ENCODE measurements at places on chromosomes 7 and 10.
A peak's percentile ranks its signal among the peaks of the same experiment; 100 is the strongest.

GRCh38 chr7:36280840-36281812 lies 108.5 kb upstream of the ANLN start:
- DNase-seq, result peak; percentile 93

- no peak for DNase-seq
These were observed 69.4 kb upstream of the COL13A1 start for GRCh38 chr10:69732147-69732825.

- no peak for DNase-seq
These were observed 75.6 kb upstream of the INSIG1 start for GRCh38 chr7:155222061-155222460.

- DNase-seq, result no peak
These were observed 201.0 kb upstream of the LYZL2 start for GRCh38 chr10:30830315-30831230.

- DNase-seq, result no peak
These were observed 13.6 kb upstream of the SLC25A28 start for GRCh38 chr10:99633832-99634231.

DNA sequence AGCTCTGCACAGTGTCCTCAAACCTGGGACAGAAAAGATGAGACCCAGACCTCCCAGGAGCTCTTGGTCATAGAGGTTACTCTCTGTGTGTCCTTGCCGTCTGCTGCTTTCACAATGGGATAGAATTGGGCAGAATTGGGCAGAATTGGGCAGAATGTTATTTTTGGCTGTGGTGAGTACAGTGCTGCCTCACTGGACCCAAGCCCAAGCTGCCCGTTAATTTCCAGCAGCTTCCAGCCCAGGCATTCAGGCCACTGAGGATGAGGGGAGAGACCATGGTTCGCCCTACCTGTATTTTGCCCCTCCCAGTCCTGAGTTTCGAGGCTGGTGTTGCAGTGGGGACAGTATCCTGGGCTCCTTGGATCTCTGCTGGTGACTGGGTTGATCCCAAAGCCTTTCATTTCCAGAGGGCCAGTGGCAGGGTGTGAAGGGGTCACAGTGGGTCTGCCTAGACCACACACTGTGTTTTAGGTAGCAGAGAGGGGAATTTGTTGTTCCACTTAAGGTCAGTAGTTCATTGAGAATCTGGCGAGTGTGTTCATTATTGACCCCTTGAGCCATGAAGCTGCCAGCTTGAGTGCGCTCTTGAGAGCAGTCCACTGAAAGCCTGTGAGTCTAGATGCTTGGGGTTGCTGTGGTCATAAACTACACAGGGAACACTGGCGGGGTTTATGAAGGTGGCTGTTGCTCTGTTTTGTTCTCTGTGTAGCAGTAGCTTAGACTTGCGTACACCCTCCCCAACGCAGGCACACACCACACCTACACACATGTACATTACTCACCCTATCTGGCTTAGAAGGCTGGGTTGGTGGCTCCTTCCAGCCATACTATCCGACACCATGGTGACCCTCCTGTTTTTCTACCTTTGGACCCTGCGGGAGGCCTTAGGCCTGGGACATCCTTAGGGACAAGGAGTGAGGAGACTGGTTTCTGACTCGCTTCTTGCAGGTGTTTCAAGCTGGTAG lies 23.5 kb downstream of the NACAD start:
- no peak for DNase-seq

DNA sequence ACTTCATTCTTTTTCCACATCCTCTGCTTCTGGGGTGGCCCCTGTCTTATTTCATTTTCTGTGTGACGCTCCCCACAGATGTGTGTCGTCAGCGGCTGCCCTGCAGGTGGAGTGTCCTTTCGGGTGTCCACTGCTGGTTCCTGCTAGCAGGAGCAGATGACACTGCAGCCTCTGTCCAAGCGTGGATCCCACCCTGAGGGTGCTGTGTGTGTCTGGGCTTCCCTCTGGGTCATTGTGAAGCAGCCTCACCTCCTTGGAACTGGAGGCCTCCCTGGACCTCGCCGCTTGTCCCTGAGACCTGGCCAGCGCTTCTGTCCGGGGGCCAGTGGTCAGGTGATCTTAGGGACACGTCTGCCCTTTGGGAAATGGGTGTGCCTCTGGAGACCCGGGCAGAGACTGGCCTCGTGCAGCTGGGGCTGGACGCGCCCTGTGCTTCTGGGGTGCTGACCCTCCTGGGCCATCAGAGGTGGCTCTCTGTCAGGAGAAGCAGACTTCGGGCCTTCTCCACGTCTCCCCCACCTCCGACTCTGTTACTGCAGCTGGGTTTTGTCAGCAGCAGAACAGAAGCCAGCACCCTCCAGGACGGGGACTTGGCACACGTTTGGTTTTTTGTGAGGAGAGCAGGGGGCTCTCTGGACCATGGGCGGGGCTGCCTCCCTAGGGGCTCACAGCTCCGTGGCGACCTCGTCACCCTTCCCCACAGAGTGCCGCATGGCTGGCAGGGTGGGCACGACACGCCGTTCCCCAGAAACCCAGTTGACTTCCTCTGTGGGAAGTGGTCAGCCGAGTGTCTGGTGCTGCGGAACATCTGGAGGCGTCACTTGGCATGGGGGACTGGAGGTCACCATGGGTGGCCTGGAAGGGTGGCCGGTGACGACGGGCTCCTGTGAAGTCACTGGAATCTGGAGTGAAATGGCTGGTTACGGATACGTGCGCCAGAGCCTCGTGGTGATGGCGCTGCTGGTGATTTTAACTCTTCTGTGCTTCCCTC lies 48.4 kb downstream of the INPP5A start:
- DNase-seq, result no peak

DNA sequence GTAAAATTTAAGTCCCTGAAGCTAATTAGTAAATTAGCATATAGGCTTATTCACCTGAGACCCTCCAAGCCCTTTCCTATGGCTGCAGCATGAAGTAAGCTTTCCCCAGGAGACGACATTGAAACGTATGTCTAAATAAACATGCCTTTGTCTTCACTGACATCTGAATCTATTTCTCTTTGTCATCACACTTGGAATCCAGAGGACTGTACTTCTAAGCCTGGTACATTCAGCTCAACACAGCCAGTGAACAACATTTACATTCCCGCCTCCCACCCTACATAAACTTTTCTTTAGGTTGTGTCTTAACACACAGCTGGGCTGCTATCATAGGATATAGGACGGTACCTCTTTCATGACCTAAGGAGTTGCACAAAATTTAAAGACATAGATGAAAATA lies 414.4 kb downstream of the SFMBT2 start:
- DNase-seq, result no peak

GRCh38 chr10:3865565-3865964 lies 80.6 kb upstream of the KLF6 start:
- DNase-seq, result no peak

DNA sequence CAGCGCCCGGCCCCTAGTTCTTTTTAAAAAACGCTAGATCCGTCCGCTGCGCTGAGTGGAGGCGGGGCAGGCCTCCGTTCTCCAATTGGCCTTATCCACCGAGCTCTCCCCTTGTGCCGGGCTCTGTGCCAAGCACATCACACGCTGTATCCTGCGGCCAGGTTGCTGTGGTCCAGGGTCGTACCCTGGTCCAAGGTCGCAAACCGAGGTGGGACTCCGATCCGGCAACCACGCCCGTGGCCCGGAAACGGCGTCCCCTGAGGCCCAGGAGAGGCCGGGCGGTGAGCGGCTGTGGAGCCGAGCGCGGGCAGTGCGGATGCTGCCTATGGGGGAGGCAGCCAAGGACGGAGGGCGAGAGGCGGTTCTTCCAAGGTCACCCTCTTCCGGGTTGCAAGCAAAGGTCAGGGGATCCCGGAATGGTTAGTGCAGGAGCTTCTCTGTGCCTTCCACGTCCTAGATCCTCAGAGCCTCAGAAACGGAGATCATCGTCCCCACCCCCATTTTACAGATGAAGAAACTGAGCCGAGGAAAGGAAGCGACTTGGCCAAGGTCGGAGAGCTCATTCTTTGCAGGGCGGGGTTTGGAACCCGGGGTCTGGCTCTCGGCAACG lies 72.4 kb upstream of the LRRC4 start:
- no peak for DNase-seq

GRCh38 chr7:33685503-33685902 lies 219.8 kb upstream of the BMPER start:
- no peak for DNase-seq

DNA sequence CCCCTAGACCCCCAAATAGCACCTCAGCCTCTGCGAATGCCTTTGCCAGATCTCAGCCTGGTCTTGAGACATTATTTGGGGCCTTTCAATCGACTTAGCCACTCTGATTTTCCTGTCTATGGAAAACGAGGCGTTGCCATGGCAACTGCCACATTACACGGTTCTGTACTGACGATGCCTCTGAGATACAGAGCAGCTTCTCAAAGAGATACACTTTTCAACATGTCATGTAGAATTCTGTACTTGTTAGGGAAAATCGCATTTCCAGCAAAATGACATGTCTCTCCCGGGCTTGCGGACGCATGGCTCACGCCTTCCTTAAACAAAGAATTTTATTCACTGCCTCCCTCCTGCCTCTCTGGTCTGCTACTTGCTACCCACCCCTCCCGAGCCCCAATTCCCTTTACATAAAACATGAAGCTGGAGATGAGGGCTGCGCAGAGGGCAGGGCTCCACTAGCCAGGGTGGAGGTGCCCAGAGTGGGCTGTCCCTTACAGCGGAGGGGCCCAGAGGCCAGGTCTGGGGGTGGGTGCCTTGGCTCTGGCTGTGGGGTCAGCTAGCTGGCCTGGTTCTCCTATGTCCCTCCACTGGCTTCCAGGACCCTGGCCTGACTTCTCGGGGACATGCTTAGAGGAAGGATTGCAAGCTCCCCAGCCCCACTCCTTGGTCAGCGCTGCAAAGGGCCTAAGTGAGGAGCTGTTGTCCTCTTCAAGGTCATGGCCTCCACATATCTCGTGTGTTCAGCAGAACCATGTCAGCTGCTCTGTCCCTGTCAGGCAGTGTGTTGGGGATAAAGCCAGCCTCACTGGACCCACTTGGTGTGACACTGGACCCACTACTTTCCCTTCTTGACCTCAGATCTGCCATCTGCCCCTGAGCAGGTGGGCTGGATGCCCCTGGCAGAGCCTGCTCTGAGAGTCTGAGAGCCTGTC lies 342.5 kb downstream of the RPS24 start:
- no peak for DNase-seq

DNA sequence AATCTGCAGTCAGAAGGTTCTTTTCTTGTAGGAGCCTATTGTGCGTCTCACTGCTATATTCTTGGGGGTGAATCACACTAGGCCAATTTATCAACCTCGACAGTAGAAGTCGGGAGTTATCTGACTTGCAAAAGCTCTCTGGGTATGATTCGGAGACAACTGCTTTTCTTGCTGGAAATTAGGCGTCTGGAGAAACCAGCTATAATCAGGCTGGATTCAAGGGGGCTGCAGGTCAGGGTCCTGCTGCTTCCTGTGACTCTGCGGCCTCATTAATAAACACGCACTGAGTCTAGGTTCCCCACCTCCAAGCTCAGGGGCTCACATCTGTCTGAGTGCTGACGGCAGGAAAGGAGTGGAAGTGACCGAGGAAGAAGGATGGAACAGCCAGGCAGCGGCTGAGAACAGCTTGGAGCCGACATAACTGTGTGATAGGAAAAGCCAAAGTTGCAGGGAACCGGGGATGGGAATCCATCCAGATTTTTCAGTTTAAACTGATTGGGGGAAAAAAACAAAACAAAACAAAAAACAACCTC lies 184.6 kb downstream of the FANK1 start:
- DNase-seq, result no peak

DNA sequence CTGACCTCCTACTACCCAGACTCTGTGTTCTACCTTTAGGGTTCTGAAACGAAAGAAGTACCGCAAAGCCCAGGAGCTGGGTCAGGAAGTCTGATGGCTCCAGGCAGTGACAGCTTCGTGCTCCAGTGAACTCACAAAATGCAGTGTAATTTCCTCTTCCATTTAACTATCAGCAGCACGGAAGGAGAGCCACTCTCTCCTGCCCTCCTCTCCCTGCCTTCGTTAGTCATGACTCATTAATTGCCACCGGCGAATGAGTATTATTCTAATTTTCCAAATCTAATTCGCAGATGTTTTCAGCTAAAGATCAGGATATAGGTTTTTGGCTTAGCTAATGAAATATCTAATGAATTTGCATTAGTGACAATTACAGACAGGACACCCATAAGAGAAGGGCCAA lies 1262.0 kb downstream of the TYW1 start:
- DNase-seq, result no peak

- peak; percentile 3 for DNase-seq
These were observed 52.5 kb downstream of the DGKB start for GRCh38 chr7:14850039-14850438.

DNA sequence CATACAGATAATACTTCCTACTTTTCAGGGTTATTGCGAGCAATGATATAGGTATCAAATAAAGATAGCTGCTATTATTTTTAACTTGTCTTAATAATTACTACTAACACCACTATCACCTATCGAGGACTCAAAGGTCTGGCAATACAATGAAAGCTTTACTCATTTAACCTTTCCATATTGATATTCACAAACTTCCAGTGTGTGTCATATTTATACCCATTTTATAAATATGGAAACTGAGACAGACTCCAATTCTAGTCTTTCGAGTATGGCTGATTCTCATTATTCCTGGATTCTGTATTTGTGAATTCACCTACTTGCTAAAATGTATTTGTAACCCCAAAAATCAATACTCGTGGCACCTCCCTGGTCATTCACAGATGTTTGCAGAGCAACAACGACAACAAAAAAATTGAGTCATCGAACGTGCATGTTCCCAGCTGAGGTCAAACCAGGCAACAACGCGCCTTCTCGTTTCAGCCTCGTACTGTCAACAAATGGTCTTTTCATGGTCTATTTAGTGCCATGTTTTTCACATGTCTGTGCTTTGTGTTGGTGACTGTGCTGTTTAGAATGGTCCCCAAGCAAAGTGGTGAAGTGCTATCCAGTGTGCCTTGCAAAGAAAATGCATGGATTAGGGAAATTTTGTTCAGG lies 51.7 kb downstream of the SMURF1 start:
- DNase-seq, result no peak

DNA sequence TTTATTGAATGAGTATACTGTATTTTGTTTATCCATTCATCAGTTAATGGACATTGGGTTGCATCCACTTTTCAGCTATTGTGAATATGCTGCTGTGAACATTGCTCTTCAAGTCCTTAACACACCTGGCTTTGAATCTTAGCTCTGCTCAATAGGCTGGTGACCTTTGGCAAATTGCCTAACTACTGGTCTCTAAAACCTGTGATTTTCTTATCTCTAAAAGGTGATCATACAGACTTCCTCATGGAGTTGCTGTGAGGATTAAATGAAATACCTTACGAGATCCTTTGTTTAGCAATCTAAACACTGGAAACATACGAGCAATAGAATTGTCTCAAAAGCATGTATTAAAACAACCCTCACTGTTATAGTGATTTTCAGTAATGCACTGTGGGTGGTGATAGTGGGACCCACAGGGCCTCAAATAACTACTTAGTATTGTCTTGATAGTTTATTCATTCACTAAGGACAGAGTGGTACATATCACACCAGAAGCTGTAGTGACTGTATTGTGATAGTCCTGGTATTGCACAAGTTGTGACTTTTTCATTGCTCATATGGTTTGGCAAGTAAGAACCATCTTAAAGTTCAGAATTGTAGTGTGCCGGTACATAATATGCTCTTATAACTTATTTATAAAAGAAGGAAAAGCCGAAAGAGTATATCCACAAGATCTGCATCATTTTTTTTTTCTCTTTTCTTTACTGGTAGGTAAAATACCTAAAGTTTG lies 257.6 kb downstream of the EXOC4 start:
- no peak for DNase-seq

- DNase-seq, result no peak
These were observed 2.1 kb upstream of the CASD1 start for GRCh38 chr7:94507462-94507861.
